ENCODE measurements at places on chromosomes 2 and 18.

- no peak for DNase-seq
Measured at GRCh38 chr2:156329031-156329926, 3.2 kb downstream of the NR4A2 start.

DNA sequence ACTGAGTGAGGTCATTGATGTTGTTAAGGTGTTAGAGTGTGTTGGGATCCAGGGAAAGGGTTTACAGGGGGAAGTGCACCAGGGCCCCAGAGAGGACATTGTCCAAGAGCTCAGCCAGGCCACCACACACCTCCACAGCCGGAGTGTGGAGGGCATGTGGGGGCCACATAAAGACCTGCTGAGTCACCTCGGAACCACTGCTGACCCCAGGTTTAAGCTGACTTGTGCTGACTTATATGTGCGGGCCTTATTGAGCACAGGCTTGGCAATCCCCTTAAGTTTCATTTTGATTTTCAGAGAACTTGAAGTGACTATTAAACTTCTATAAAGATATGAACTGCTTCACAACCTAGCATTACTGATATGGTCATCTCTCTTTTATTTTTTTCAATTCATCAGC lies 166.2 kb upstream of the MAP3K20 start:
- DNase-seq = no peak

- DNase-seq = no peak
Measured at GRCh38 chr2:42127425-42128424, 41.4 kb upstream of the EML4 start.

DNA sequence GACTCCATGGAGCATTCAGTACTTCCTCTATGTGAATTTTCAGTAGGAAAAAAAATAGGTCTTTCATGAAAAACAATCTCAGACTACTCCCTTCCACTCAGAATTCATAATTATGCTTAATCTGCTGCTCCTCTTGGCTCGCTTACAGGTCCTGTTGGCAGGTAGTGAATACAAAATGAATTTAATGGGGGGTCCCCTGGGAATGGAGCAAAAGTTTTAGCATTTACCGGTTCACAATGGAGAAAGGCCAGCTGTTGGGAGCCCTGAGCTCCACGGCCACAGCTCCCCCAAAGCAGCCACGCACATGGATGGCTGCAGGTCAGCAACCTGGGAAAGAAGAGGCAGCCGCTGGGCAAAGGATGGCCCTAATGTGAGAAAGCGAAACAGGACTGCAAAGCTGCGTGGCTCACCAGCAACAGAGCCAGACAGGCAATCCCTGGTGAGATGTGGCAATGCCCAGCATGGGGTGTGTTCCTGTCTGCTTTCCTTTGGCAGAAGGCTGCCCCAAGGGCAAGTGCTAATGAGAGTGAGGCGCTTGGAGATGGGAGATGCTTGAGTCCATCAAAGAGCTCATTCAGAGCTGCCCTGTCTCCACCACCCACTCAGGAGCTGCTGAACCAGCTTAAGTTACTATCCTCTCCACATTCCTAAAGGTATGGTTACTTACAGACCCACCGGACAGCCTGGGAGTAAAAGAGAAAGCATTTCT lies 447.4 kb downstream of the EPHA4 start:
- no peak for DNase-seq

GRCh38 chr2:8571792-8572499 lies 109.9 kb upstream of the ID2 start:
- no peak for DNase-seq

DNA sequence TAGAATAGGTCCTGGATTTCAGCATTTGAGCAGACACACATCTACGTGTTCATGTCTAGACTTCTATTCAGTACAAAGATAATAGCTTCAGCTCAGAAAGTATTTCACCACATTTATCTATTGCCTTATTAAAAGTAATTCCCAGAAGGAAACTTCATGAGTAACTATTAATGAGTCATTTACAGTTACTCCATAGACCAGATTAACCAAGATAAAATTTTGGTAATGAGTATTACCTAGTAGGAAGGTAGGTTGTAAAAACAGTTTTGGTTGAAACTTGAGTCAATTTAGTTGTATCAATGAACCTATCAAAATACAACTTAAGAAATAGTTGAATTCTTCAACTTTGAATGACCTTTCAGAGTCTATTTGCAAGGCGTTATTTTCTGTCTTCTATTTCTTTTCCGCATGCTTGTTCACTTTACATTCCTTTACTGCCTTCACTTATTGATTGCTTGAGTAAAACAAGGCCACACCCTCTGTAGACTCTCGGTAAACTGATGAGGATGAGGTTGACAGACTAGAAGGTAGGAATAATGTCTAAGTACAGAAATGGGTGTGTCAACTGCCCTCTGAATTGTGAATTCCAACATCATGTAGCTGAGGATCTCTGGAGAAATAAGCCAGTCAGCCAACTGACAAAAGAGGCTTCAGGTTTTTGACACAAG lies 1165.6 kb upstream of the ZEB2 start:
- no peak for DNase-seq
